ENCODE measurements at places on chromosomes 4 and X.

DNA sequence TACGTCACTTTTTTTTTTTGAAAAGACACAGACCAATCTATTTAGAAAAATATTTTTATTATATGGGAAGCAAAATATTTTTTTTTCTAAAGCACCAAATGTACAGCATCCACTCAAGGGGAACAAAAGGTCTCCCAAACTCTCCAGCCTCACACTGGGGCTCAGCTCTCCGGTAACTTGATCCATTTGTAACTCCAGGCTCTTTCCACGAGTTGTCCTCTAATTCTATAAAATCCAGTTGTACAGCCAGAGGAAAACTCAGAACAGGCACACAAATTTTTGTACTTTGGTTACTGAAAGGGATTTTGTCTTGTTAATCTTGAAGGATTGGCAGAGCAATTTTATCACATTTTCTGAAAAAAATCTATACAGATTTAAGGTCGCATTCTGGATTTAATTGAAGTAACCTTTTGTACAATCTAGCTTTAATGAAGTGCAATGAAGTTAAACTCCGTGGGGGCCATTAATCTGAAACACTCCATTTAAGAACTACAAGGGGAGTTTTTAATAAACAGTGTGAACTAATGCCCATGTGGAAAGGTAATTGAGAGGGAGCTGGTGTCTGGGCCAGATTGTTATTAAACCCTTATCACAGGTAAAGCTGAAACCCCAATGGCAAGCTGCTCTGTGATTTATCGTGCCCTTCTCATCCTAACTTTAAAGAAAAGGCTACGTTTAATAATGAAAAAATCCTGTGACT is 161.2 kb upstream of the FRG1 start:
- no peak for DNase-seq

DNA sequence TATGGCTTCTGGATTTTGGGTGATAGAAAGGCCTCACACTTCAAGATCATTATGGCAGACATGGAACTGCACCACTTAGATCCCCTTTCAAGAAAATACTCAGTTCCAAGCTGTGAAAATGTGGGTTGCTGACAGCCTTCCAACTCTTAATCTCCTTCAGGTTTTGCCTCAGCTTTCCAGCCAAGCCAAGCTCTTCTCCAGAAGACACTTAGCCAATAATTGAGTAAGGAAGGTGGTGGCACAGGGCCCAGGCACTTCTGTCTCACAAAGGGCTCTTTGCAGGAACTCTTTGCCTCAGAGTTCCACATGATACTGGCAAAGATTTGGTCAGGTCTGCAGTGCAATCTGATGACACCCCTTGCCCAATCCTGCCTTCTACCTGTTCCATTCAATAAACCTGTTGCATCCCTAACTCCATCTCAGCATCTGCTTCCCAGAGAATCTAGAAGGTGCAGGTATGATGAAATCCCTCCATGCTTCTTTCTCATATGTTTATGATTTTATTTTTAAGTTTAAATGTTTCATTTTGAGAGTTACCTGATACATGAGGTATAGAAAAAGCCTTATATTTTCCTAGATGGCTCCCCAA is 30.6 kb downstream of the ANXA5 start:
- DNase-seq = no peak

DNA sequence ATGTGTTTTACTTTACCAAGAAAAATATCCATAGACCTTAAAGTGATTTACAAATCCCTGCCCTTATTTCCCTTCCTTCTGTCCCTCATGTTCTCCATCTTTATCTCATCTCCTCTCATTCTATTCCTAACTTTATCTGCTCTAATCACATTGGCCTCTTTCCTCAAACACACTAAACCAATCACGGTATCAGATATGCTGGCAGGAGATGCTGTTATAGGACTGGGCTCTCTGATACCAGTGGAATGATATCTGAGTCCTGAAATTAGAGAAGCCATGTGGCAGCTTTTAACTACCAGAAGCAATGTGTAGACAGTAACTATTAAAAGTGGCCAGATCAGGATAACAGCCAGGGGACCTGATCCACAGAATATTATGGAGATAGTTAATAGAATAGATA is 49.9 kb upstream of the GIMD1 start:
- no peak for DNase-seq

- no peak for DNase-seq
These were observed 20.2 kb downstream of the PIGG start for GRCh38 chr4:519203-519651.

DNA sequence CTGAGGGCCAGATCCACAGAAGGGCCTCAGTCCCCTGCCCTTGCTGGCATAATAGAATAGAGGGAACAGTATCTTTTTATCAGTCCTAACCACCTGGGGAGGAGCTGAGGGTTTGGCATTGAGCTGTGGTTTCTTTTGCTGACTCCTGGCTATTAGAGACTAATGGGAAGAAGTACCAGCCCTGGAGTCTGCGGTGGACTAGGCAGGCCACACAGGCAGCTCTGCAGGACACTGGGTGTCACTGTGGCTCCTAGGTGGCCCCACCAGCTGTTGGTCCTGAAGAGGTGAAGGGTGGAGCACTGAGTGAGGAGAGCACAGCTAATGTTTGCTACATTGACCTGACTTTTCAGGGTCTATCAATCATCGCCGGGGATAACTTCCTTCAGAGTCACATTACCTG is 52.8 kb upstream of the GPC4 start:
- no peak for DNase-seq

DNA sequence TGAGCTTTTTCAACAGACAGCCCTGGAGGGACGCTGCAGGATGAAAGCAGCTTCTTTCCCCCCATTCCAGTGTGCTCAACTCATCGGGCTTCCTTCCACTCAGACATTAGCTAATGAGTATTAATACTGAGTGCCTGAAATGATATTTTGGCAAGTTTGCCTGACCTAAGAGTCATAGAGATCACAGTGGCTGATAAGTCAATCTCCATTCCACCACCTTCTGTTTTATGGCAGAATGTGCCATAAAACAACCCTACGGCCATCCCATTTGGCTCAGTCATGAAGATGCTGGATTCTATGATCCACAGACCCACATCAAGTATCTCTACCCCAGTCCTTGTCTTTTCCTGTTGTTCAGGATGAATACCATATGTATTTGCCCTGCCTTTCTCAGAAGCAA is 48.3 kb upstream of the MAB21L2 start:
- no peak for DNase-seq

DNA sequence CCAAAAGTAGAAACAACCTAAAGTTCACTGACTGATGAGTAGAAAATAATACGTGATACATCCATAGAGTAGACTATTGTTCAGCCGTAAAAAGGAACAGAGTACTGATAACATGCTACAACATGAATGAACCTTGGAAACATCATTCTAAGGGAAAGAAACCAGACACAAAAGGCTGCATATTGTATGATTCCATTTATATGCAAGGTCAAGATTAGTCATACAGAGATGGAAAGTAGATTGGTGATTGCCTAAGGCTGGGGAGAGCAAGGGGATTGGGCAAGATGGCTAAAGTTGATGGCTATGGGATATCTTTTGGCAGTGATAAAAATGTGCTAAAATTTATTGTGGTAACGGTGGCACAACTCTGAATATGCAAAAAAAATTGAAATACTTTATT is 209.1 kb downstream of the RELL1 start:
- no peak for DNase-seq

- no peak for DNase-seq
These were observed 3.2 kb downstream of the DGKQ start for GRCh38 chr4:970046-970745.

DNA sequence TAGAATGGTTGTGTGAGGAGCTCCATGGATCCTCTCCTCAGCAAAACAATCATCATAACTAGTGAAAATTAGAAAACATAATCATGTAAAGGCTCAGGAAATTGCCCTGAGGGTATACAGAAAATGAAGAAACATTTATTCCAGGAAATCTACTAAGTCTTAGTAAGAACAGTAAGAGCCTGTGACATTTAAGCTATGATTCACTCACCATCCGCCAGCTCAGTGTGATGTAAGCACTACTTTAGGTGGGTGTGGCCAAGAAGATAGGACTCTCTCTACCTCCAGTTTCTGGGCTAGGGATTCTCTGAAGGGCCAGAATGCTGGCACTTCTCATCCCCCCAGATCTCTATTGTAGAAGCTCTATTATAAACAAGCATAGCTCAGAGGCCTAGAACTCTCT is 147.5 kb downstream of the DLG3 start:
- no peak for DNase-seq

DNA sequence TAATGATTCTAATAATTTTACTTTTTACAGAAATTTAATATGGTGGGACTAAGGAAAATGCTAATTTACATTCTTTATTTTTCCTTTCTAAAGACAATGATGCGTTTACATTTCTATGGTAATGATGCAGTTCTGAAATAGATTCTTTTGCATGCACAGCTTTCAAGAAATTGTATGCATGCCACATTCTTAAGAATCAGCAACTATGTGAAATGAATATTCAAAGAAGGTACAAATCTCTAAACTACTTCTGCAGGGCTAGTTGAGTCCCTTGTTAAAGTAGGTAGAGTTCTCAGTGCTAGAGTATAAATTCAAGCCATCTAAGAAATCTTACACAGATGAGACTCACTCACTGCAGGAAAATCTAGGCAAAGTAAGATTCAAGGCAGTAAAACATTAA is 24.5 kb upstream of the GRID2 start:
- no peak for DNase-seq

- DNase-seq = no peak
These were observed 35.5 kb upstream of the SORBS2 start for GRCh38 chr4:185847352-185848097.

DNA sequence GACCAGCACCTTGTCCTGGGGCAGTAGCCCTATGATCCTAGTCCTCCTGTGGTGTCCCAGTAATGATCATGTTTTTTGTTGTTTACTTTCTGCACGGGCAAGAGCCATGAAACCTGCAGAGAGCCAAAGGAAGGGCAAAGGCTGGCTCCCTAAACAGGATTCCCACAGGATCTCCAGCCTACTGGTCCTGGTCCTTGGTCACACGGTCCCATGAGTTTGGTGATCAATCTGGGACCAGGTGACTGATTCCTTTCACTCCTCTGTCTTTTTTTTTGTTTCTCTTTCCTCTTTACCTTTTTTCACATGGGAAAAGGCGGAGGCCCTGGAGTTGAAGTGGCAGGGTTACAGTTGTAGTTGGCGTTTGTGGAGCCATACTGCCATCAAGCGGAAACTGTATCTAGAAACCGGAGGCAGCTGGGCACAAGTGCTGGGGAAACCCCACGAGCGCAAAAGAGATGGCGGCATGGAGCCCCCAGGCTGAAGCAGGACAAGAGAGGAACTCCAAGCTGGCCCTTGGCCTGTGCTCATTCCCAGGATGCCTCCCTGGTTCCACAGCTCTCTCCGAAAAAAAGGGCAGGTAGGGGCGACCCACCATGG is 34.6 kb downstream of the NBDY start:
- peak; percentile 89 for DNase-seq

DNA sequence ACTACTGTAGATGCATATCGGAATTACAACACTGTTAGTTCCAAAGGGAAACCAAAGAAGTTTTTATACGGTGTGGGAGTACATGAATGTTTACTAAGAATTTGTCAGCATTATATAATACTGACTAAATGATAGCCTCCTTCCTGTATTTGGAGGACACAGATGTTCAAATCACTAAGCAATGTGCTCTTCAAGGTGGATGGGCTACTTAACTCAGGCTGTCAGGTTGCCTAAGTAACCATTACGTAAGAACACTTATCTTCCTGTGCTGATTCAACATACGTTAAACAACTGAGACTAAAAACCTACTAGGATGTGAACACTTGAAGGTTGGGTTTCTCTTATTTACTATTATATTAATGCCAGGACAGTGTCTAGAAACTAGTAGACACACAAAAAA is 81.9 kb upstream of the HPGD start:
- DNase-seq = peak; percentile 23

GRCh38 chrX:288561-288991 is 7.4 kb downstream of the PLCXD1 start:
- DNase-seq = no peak
